Placental pericyte (primary cell): ENCODE measurements at places on chromosomes 4 and X. TPM values are rescaled to one million over a fixed set of nuclear protein-coding genes. Genes with fewer than 3 reads are reported as not detected.

The CLIC2 gene
- 0.22 and 1.3 TPM in 2 replicates for total RNA-seq

The PRKG2 gene
- 0.72 TPM in 1 of 2 replicates, not detected in the other for total RNA-seq

The CXCL3 gene
- total RNA-seq: 4.9 and 19.7 TPM in 2 replicates

The SLC25A14 gene
- 8.3 and 11.6 TPM in 2 replicates for total RNA-seq

The SLC26A1 gene
- 0.14 and 0.22 TPM in 2 replicates for total RNA-seq

The SLC34A2 gene
- not detected in 2 replicates for total RNA-seq

The CRMP1 gene
- total RNA-seq: under 0.01 TPM in 1 of 2 replicates, not detected in the other

The VSIG1 gene
- total RNA-seq: not detected in 2 replicates
